Fibroblast of villous mesenchyme (primary cell): ENCODE measurements at places on chromosomes 5 and 9. TPM values are rescaled to one million over a fixed set of nuclear protein-coding genes. Genes with fewer than 3 reads are reported as not detected.

The HACD4 gene
- total RNA-seq, result 10.0 and 22.0 TPM in 2 replicates

The AIF1L gene
- 0.32 and 0.43 TPM in 2 replicates for total RNA-seq

- no peak for DNase-seq
These were observed 295.9 kb downstream of the CDH12 start for GRCh38 chr5:22557251-22557650.

GRCh38 chr5:143010351-143010750 is 240.2 kb downstream of the ARHGAP26 start:
- DNase-seq, result no peak

- no peak for DNase-seq
These were observed 6.5 kb upstream of the GGTA1 start for GRCh38 chr9:121505903-121506735.
